Upper lobe of right lung (tissue), 1 donor: ENCODE measurements at places on chromosomes 5 and 9. TPM values are rescaled to one million over a fixed set of nuclear protein-coding genes. Genes with fewer than 3 reads are reported as not detected.

The GTF2H2 gene
- 27.0 TPM for total RNA-seq

The TAF1L gene
- total RNA-seq = not detected

The SLC26A2 gene
- 18.9 TPM for total RNA-seq

The PRRX2 gene
- total RNA-seq = 1.1 TPM

The LRRC14B gene
- total RNA-seq = not detected

The ISCA1 gene
- 22.0 TPM for total RNA-seq

The DYNC2I2 gene
- total RNA-seq = 37.3 TPM

The OMD gene
- total RNA-seq = 6.5 TPM

The SLC1A1 gene
- total RNA-seq = 52.7 TPM

The DRD1 gene
- total RNA-seq = 0.58 TPM

The SNCAIP gene
- total RNA-seq = 4.0 TPM

The EIF4E1B gene
- not detected for total RNA-seq

The PSAT1 gene
- total RNA-seq = 8.2 TPM

The MAPKAP1 gene
- 76.8 TPM for total RNA-seq

The TOMM5 gene
- 60.7 TPM for total RNA-seq

The GABRA1 gene
- total RNA-seq = not detected

The ADAMTS12 gene
- 11.2 TPM for total RNA-seq

The CYLC2 gene
- total RNA-seq = not detected
